ENCODE measurements at places on chromosomes 13 and 19. TPM values are rescaled to one million over a fixed set of nuclear protein-coding genes. Genes with fewer than 3 reads are reported as not detected.

GRCh38 chr19:45442778-45443461 lies 19.2 kb upstream of the ERCC1 start:
- H3K27me3 ChIP-seq = no peaks in the 10 kb centered on the region
- DNase-seq = peak; percentile 52
- H3K27ac ChIP-seq = peak overlapping the region; percentile 92
- H3K4me1 ChIP-seq = peaks cover 27% of the 10 kb centered on the region

DNA sequence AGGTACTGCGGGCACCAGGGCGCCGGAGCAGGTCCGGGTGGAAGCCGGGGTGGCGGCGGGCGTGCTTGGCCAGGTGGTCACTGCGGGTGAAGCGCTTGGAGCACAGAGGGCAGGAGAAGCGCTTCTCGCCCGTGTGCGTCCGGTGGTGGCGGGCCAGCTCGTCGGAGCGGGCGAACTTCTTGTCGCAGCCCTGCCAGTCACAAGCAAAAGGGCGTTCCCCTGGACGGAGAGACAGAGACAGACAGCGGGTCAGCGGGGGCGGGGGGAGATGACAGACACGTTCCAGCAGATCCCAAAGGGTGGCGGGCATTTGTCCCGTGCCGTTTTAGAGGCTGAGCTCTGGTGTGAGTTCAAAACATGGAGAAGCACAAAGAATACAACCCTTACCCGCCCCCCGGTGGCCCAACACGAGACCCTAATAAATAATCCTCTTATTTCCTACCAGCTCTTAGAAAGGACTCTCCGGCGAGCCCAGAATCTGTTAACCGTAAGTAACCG lies 6.3 kb upstream of the REXO1 start:
- no peak overlapping the region for H3K4me3 ChIP-seq
- peaks cover 14% of the 10 kb centered on the region for H3K27me3 ChIP-seq
- peaks cover 16% of the 10 kb centered on the region for H3K4me1 ChIP-seq
- DNase-seq = no peak
- H3K27ac ChIP-seq = peak overlapping the region; percentile 82

The LHB gene
- total RNA-seq = not detected

The ANGPTL4 gene
- total RNA-seq = 39.6 TPM

DNA sequence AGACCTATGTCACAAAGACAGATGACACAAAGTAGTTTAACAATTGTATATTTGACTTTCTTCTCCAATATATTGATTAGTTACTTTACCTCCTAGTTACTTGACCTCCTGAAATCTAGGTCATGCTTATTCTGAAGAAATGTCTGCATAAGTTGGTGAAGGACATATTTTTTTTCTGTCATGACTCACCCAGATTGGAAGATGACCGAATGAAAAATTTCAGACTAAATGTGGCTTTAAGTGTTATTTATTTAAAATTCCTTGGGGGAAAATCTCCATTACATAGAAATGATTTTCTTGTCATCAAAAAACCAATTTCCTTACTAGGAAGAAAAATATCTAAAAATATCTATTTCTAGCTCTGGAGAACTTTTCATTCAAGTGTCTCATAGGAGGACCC lies 217.1 kb downstream of the POSTN start:
- no peaks in the 10 kb centered on the region for H3K27me3 ChIP-seq
- DNase-seq = no peak
- no peaks in the 10 kb centered on the region for H3K4me1 ChIP-seq
- no peaks in the 10 kb centered on the region for H3K36me3 ChIP-seq
- no peak overlapping the region for H3K27ac ChIP-seq

- H3K4me3 ChIP-seq = no peak overlapping the region
- H3K4me1 ChIP-seq = peaks cover 9% of the 10 kb centered on the region
- no peaks in the 10 kb centered on the region for H3K36me3 ChIP-seq
- DNase-seq = peak; percentile 49
- no peaks in the 10 kb centered on the region for H3K27me3 ChIP-seq
- peak overlapping the region; percentile 22 for H3K27ac ChIP-seq
Measured at GRCh38 chr13:61144301-61144700, 271.3 kb downstream of the PCDH20 start.

- H3K27me3 ChIP-seq = no peaks in the 10 kb centered on the region
- no peak for DNase-seq
- H3K4me1 ChIP-seq = peaks cover 1% of the 10 kb centered on the region
- no peaks in the 10 kb centered on the region for H3K36me3 ChIP-seq
Measured at GRCh38 chr13:75656425-75656989, 20.4 kb downstream of the LMO7 start.

The FBN3 gene
- total RNA-seq = not detected

DNA sequence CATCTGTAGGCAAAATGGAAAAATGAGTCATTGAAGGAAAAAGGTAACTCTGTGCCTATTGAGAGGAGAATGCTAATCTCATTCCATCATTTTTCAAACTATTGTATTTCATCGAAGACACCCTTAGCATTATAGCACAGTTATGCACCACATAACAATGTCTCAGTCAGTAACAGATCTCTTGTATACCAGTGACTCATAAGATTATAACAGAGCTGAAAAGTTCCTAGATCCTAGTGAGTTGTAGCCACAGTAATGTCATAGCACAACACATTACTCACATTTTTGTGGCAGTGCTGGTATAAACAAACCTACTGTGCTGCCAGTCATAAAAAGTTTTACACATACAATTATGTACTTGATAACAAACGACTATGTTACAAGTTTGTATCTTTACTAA lies 1077.6 kb downstream of the DIAPH3 start:
- H3K27me3 ChIP-seq = no peaks in the 10 kb centered on the region
- no peaks in the 10 kb centered on the region for H3K36me3 ChIP-seq
- no peak overlapping the region for H3K27ac ChIP-seq
- DNase-seq = no peak
- H3K4me3 ChIP-seq = no peak overlapping the region
- H3K4me1 ChIP-seq = no peaks in the 10 kb centered on the region

The ZNF285 gene
- 0.68 TPM for total RNA-seq

The CACNA1A gene
- 0.51 TPM for total RNA-seq

GRCh38 chr13:31208559-31209122 lies 8.9 kb downstream of the B3GLCT start:
- H3K36me3 ChIP-seq = no peaks in the 10 kb centered on the region
- H3K4me3 ChIP-seq = no peak overlapping the region
- no peak overlapping the region for H3K27ac ChIP-seq
- peaks cover 19% of the 10 kb centered on the region for H3K4me1 ChIP-seq
- DNase-seq = no peak

DNA sequence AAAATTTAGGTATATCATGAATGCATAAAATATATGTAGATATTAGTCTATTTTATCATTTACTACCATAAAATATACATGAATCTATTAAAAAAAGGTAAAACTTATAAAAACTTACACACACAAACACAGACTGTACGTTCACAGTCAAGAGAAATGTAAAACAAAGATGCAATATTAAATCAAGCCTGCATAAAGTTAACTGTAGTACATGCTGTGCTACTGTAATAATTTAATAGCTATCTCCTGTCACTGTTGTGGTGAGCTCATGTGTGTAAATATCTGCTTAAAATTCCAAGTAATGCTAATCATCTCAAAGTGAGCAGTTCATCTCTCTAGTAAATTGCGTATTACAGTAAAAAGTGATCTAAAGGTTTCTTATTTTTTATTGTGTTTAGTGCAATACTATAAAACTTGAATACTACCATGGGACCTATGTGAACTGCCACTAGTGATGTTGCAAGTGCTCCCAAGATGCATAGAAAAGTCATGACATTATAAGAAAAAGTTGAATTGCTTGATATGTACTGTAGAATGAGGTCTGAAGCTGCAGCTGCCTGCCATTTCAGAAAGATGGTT lies 762 bp upstream of the ZNF233 start:
- no peaks in the 10 kb centered on the region for H3K27me3 ChIP-seq
- H3K4me3 ChIP-seq = no peak overlapping the region
- H3K27ac ChIP-seq = no peak overlapping the region
- no peak for DNase-seq
- H3K36me3 ChIP-seq = peaks cover 20% of the 10 kb centered on the region
- no peaks in the 10 kb centered on the region for H3K4me1 ChIP-seq

DNA sequence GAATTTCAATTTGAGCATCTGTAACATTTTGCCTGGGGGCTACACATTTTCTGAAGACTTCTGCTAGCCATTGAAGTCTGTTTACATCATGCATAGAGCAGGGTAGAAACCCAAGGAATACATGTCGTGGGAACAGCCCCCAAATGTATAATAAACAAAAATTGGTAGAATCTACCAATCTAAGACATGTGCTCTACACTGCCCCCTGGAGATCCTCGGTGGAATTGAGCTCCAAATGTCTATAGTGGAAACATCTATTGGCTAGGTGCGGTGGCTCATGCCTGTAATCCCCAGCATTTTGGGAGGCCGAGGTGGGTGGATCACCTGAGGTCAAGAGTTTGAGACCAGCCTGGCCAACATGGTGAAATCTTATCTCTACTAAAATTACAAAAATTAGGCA lies 57.3 kb downstream of the MBD3L2B start:
- DNase-seq = no peak
- no peaks in the 10 kb centered on the region for H3K4me1 ChIP-seq
- H3K27me3 ChIP-seq = no peaks in the 10 kb centered on the region
- H3K27ac ChIP-seq = no peak overlapping the region

- H3K27ac ChIP-seq = no peak overlapping the region
- peaks cover 31% of the 10 kb centered on the region for H3K27me3 ChIP-seq
- H3K36me3 ChIP-seq = no peaks in the 10 kb centered on the region
- no peaks in the 10 kb centered on the region for H3K4me1 ChIP-seq
Measured at GRCh38 chr13:111409413-111409812, 89.0 kb downstream of the TEX29 start.

The C19orf67 gene
- not detected for total RNA-seq

The SPRY2 gene
- total RNA-seq = 24.0 TPM

The CPB2 gene
- total RNA-seq = 1.4 TPM

The COMP gene
- total RNA-seq = 77.8 TPM

The C2CD4C gene
- total RNA-seq = 0.23 TPM

GRCh38 chr13:76637641-76638141 lies 248.5 kb downstream of the KCTD12 start:
- H3K4me3 ChIP-seq = no peak overlapping the region
- no peaks in the 10 kb centered on the region for H3K36me3 ChIP-seq
- DNase-seq = no peak
- no peaks in the 10 kb centered on the region for H3K27me3 ChIP-seq
- H3K4me1 ChIP-seq = no peaks in the 10 kb centered on the region
- H3K27ac ChIP-seq = no peak overlapping the region

The CYSLTR2 gene
- total RNA-seq = 0.10 TPM

DNA sequence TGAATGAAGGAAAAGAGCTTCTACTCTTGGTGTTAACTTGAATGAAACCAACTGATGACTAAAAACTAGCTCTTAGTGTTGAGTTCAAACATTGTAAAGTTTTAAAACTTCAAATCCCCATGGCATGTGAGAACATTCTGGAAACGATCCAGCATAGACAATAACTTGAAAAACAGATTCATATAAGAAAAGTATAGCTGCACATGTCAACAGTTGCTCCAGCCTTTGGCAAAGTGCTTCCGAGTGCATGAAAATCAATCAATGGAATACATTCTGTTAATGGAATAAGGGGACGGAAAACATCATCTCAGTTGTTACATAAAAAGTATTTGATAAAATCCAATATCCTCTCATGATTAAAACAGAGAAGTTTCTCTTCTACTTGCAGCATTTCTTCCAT lies 89.8 kb downstream of the MBNL2 start:
- no peak for DNase-seq
- no peaks in the 10 kb centered on the region for H3K27me3 ChIP-seq
- no peak overlapping the region for H3K4me3 ChIP-seq
- H3K36me3 ChIP-seq = no peaks in the 10 kb centered on the region
- peaks cover 58% of the 10 kb centered on the region for H3K4me1 ChIP-seq
- H3K27ac ChIP-seq = no peak overlapping the region

DNA sequence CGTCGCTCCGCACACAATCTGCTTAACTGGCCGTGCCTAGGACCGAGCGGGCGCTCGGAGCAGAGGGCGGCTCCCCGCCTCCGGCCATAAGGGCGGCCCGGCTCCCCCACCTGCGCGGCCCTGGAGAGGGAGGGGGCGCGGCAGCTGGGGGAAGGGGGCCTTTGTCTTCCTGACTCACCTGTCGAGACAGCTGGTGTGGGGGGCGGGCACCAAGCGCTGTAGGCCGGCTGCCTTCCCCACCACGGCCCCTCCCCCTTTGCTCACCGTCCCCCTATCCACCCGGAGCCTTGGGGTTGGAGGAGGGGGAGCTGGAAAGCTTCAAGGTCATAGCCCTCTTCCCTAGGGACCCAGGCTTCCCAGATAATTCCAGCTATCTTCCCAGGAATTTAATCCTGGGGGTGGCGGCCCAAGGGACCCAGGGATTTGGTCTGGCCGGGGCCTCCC lies 1.2 kb downstream of the VASP start:
- H3K27ac ChIP-seq = peak overlapping the region; percentile 90
- H3K36me3 ChIP-seq = no peaks in the 10 kb centered on the region

The SLC10A2 gene
- not detected for total RNA-seq

DNA sequence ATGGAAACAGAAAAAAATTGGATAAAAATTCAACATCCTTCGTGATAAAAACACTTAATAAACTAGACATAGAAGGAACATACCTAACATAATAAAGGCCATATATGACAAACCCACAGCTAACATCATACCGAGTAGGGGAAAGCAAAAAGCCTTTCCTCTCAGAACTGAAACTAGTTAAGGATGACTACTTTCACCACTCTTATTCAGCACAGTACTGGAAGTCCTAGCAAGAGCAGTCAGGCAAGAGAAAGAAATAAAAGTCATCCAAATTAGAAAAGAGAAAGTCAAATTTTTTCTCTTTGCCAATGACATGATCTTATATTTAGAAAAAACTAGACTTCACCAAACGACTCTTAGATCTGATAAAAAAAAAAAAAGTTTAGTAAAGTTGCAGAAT lies 25.8 kb upstream of the SLC7A9 start:
- no peaks in the 10 kb centered on the region for H3K27me3 ChIP-seq
- no peak for DNase-seq
- H3K4me1 ChIP-seq = no peaks in the 10 kb centered on the region

Measured in gastrocnemius medialis (tissue), 4 donors.